ENCODE measurements at places on chromosomes 7 and 10.

- DNase-seq, result no peak
Measured at GRCh38 chr10:128364631-128365030, 238.4 kb upstream of the MKI67 start.

- DNase-seq, result no peak
Measured at GRCh38 chr7:74344786-74345185, 55.6 kb downstream of the CLIP2 start.

GRCh38 chr7:1234049-1234880, 1.6 kb downstream of the UNCX start:
- DNase-seq, result no peak

DNA sequence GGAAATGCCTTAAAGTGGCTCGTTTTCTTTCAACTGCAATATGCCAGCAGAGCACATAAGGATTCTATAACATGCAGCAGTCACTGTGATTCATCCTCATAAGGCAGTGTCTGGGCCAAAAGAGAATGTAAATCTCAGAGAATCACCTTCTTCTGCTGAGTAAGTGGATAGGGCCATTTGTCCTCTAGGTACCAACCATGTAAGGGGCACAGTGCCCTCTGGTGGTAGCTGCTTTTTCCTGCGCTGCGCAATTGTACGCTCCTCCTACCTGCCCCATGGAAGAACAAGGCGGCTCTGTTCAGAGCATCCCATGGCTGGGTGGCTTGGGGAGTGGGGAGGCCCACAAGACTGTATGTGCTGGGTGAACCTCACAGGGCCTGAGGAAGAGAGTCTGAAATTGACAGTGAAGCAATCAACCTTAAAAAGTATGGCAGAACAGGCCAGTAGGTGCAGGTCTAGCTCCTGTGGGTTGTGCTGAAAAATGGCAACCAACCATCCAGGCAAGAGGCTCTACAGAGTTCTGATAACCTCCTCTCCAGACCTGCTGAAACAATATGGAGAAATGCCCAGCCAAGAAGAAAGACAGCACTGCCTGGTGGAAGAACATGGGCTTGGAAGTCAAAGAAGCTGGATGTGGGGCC, 78.6 kb upstream of the C10orf90 start:
- peak; percentile 1 for DNase-seq
